ENCODE measurements at places on chromosomes 16 and 17.

DNA sequence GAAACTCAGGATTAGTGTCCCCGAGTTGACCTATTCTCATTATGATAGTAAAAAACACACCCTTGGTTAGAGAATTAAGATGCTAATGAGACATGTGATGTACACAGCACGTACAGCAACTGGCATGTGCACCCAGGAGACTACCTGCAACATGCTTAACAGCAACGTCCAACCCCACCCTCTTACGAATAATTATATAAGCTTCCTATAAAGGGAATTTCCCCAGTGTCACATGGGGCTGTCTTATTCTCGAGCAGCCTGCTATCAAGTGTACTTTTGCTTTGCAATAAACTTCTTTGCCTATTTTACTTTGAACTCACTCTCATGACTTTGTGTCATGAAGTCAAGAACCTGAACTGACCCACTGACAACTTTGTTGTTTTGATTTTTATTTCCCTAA lies 62.4 kb upstream of the PMFBP1 start:
- H3K27me3 ChIP-seq: no peaks in the 10 kb centered on the region
- no peaks in the 10 kb centered on the region for H3K4me1 ChIP-seq
- H3K36me3 ChIP-seq: no peaks in the 10 kb centered on the region

GRCh38 chr16:68921637-68922036 lies 78.3 kb downstream of the TANGO6 start:
- no peak overlapping the region for H3K27ac ChIP-seq
- no peaks in the 10 kb centered on the region for H3K4me1 ChIP-seq
- H3K27me3 ChIP-seq: no peaks in the 10 kb centered on the region

GRCh38 chr17:50498021-50498874 lies 10.0 kb upstream of the MYCBPAP start:
- H3K36me3 ChIP-seq: no peaks in the 10 kb centered on the region
- peaks cover 2% of the 10 kb centered on the region for H3K4me1 ChIP-seq

GRCh38 chr17:35747540-35748017 lies 5.5 kb downstream of the GAS2L2 start:
- no peak overlapping the region for H3K27ac ChIP-seq
- peaks cover 3% of the 10 kb centered on the region for H3K4me1 ChIP-seq
- DNase-seq: peak; percentile 82
- H3K27me3 ChIP-seq: peaks cover 60% of the 10 kb centered on the region
- no peaks in the 10 kb centered on the region for H3K36me3 ChIP-seq

DNA sequence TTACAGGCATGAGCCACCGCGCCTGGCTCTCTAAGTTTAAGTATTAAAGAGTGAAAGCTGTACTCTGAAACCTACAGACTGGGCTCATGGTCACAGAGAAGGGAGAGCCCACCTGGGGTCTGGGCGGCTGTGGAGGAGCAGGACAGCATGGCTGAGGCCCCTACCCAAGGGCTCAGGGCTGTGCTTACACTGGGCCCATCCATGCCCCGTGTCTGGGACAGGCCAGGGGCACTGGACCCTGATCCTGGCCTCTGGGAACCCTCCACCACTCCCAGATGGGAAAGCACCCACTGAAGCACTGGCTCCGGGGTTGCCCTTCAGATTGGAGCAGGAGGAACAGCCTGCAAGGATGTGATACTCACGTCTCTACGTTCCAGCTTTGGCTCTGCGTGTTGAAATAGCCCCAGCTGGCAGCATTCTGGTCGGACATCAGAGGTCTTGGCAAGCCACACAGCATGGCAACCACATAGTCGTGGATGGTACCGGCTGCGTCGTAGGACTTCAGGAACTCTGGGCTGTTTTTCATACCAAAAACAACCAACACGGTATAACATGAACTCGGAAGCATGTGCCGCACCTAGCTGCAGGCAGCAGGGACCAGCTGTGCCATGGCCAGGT lies 13.0 kb downstream of the SHPK start:
- no peaks in the 10 kb centered on the region for H3K27me3 ChIP-seq
- peaks cover 83% of the 10 kb centered on the region for H3K36me3 ChIP-seq
- H3K27ac ChIP-seq: no peak overlapping the region
- H3K4me3 ChIP-seq: no peak overlapping the region

- no peak for DNase-seq
- no peak overlapping the region for H3K27ac ChIP-seq
- H3K27me3 ChIP-seq: no peaks in the 10 kb centered on the region
- H3K36me3 ChIP-seq: no peaks in the 10 kb centered on the region
Measured at GRCh38 chr16:8729779-8730334, 55.4 kb downstream of the ABAT start.

DNA sequence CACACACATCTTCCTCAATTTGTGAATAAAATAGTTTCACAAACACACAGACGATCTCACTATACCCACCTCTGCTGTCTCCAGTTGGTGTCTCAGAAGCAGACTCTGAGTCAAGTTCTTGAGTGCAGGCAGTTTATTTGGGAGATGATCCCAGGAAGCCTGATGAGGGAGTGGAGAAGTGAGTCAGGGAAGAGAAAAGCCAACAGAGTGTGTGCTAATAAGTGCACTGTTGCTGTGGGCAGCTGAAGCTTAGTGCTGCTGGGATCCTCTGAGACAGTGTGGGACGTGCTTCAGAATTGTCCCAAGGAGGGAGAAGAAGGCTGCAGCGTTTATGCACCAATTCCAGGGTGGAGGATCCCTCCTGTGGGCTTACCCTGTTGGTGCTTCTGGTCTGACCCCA lies 423.2 kb upstream of the C16orf82 start:
- peaks cover 2% of the 10 kb centered on the region for H3K4me1 ChIP-seq
- H3K4me3 ChIP-seq: no peak overlapping the region
- no peaks in the 10 kb centered on the region for H3K36me3 ChIP-seq

GRCh38 chr17:1484676-1485422 lies 7.6 kb downstream of the MYO1C start:
- no peaks in the 10 kb centered on the region for H3K27me3 ChIP-seq
- H3K4me1 ChIP-seq: peaks cover 32% of the 10 kb centered on the region
- H3K4me3 ChIP-seq: peak overlapping the region; percentile 82

DNA sequence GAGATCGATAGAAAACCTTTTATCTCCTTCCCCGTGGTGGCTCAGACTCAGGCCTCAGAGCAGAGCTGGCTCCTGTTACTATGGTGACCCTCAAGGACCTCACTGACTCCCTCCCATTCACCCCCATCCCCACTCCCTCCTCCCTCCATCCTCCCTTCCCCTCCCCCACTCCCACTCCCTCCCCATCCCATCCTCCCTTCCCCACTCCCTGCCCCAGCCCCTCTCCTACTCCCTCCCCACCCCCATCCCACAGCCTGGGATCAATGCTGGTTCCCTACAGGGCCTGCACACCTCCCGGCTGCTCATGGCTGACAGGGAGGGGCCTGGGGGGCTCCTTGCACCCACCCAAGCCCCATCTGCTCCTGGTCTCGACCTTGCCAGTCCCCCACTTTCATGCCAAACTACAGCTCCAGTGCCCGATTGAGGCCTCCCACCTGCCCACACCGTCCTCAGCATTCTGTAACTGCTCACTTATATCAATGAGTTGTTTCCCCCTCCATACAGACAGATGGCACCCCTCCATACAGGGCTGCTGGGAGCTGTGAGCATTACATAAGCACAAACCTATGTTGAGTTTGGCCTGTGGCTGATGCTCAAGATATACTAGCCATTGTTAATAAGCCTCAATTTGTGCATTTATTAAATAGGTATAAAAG lies 11.6 kb upstream of the RAI1 start:
- DNase-seq: no peak
- H3K27me3 ChIP-seq: no peaks in the 10 kb centered on the region
- no peak overlapping the region for H3K27ac ChIP-seq
- no peak overlapping the region for H3K4me3 ChIP-seq

- no peaks in the 10 kb centered on the region for H3K27me3 ChIP-seq
- no peak overlapping the region for H3K4me3 ChIP-seq
- peaks cover 16% of the 10 kb centered on the region for H3K36me3 ChIP-seq
- no peak for DNase-seq
Measured at GRCh38 chr17:63024716-63025115, 58.7 kb downstream of the TANC2 start.

- DNase-seq: no peak
- H3K4me1 ChIP-seq: no peaks in the 10 kb centered on the region
- no peak overlapping the region for H3K4me3 ChIP-seq
- no peak overlapping the region for H3K27ac ChIP-seq
- no peaks in the 10 kb centered on the region for H3K27me3 ChIP-seq
- no peaks in the 10 kb centered on the region for H3K36me3 ChIP-seq
Measured at GRCh38 chr17:10513299-10514067, 4.9 kb downstream of the MYH1 start.

DNA sequence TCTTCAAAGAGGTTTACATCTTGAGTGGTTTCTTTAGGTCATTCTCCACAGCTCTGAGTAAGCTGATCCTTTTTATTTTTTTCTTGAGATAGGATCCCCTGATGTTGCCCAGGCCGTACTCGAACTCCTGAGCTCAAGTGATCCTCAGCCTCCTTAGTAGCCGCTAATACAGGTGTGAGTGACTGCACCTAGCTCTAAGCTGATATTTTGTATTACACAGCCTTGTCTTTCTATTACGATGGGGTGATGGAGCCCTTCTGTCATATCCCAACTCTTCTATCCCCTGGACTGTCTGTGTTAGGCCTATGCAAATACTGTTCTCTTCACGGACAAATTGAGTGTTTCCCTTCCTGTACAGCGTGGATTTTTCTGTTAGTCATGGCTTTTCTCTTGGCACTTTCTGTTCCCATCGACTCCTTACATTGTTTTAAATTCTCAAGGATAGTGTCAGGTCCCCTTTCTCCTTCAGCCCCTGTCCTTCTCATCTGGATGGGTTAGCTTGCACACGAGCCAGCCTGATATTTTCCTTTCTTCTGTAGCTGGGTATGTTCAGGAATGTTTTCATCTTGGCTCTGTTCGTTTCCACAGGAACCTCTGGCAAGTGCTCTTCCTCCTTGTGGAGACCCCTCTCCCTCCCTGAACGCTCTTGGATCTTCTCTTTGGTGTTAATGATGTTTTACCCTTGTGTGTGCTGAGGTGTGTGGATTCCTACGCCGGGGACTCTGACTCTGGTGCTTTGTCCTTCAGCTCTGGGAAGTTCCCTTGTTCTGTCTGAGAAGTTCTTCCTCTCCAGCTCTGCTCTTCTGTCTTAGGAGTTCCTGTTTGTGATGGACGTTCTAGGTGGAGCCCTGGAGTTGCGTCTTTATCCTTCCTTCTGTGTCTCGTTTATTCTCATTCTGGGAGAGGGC lies 2.3 kb downstream of the BANP start:
- no peaks in the 10 kb centered on the region for H3K27me3 ChIP-seq
- peaks cover 85% of the 10 kb centered on the region for H3K4me1 ChIP-seq
- no peak for DNase-seq
- peak overlapping the region; percentile 42 for H3K4me3 ChIP-seq
- peak overlapping the region; percentile 89 for H3K27ac ChIP-seq

DNA sequence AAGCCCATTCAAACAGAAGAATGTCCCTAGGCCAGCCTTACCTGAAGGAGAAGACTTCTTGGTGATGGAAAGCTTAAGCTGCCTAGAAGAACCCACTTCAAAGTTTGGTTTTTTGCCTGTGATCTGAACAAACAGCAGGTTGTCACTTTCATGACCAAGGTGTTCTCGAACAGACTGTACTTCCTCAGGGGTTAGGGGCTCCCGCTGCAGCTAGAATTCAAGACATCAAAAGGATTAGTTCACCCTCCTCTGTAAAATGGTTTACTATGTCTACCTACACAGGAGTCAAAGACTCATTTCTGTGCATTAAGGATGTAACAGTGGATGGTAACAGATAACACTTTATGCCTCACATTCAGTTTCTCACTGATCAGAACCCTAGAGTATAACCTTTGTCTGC lies 13.2 kb downstream of the CIAPIN1 start:
- H3K27ac ChIP-seq: peak overlapping the region; percentile 89
- H3K4me3 ChIP-seq: peak overlapping the region; percentile 36
- DNase-seq: no peak
- peaks cover 41% of the 10 kb centered on the region for H3K36me3 ChIP-seq
- H3K4me1 ChIP-seq: peaks cover 23% of the 10 kb centered on the region
- no peaks in the 10 kb centered on the region for H3K27me3 ChIP-seq

DNA sequence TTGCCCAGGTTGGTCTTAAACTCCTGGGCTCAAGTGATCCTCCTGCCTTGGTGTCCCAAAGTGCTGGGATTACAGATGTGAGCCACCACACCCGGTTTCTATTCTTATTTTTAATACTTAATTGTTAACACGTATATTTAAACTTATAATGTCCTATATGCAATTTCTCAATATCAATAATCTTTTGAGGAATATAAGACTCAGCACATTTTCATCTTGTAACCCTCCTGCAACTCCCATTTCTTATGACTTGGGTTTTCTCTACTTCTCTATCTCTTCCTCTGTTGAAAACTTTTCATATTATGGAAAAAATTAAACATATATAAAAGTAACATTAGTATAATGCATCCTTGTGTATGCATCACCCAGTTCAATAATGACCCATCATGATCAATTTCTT lies 150.7 kb downstream of the PRKCB start:
- peaks cover 18% of the 10 kb centered on the region for H3K36me3 ChIP-seq
- no peak overlapping the region for H3K4me3 ChIP-seq
- DNase-seq: no peak

- no peak overlapping the region for H3K4me3 ChIP-seq
- H3K27ac ChIP-seq: no peak overlapping the region
- no peaks in the 10 kb centered on the region for H3K36me3 ChIP-seq
- no peaks in the 10 kb centered on the region for H3K27me3 ChIP-seq
- H3K4me1 ChIP-seq: no peaks in the 10 kb centered on the region
- no peak for DNase-seq
Measured at GRCh38 chr16:65185241-65185778, 63.4 kb upstream of the CDH11 start.

DNA sequence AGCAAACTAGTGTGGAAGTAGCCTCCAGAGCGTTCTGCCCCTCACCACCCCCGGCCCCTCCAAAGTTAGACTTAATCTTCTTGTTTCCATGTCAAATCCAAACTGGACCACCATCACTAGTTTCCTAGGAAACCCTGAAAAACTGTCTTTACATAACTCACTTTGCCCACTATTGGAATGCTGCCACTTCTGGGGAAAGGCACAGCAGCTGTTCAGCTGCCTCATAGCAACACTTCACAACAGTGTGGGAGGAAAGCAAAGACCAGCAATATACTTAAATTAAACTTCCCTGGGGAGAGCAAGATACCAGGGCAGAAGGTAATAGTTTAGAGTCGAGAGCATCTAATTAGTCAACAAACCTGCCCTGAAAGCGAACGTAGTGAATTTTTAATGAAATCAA lies 452.2 kb downstream of the KCNJ2 start:
- H3K27me3 ChIP-seq: peaks cover 2% of the 10 kb centered on the region
- peaks cover 13% of the 10 kb centered on the region for H3K4me1 ChIP-seq
- H3K36me3 ChIP-seq: no peaks in the 10 kb centered on the region
- no peak for DNase-seq
- H3K27ac ChIP-seq: no peak overlapping the region

DNA sequence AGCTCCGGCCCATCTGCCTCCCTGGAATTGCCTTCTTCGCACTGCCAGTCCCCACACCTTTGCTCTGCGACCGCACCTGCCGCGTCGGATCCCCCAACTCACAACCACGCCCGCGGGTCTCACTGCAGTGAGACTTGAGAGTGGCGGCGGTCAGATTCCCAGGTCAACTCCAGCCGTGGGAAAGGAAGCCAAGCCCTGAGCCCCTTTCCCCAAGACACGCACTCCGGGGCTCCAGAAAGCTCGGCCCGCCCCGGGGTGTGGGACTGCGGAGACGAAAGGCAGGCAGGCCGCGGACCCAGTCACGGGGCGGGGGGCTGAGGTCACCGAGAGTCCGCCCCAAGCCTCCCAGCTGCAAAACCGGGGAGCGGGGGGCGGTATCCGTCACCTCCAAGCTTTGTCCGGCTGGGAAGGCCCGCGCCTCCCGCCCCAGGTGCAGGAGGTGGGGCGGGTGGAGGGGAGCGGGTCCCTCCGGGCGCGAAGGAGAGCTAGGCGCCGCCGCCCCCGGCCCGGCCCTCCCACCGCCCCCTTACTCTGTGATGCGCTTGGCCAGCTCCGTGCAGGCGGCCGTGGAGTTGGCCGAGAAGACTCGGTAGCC lies 615 bp downstream of the PRPSAP1 start:
- no peak for DNase-seq
- peak overlapping the region; percentile 97 for H3K4me3 ChIP-seq

- H3K4me3 ChIP-seq: no peak overlapping the region
- peaks cover 15% of the 10 kb centered on the region for H3K4me1 ChIP-seq
- no peak for DNase-seq
- no peaks in the 10 kb centered on the region for H3K27me3 ChIP-seq
Measured at GRCh38 chr16:22225060-22225459, 19.0 kb downstream of the EEF2K start.
